ENCODE measurements at places on chromosomes 7 and 10.

DNA sequence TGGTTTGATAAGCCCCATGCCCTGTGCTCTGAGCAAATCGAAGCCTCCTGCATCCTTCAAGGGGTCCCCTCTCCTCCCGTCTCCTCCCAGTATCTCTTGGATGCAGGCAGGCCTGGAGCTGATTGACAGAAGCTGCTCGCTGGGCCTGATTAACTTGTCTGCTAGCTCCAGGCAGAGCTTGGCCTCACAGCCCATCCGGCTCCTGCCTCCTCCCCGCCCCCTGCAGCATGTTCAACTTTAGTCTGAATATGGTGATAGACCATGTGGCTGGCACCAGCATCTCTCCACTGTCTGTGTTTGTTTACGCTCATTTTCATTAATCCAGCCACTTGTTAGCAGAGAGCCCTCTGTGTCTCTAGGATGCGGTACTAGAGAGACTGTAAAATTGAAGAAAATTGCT is 432.2 kb downstream of the DPP6 start:
- DNase-seq: no peak

GRCh38 chr7:36276428-36277248 is 113.0 kb upstream of the ANLN start:
- no peak for DNase-seq

- no peak for DNase-seq
Measured at GRCh38 chr10:118841881-118842605, 87.3 kb upstream of the CACUL1 start.

GRCh38 chr7:35530124-35531109 is 164.5 kb downstream of the HERPUD2 start:
- DNase-seq: no peak

DNA sequence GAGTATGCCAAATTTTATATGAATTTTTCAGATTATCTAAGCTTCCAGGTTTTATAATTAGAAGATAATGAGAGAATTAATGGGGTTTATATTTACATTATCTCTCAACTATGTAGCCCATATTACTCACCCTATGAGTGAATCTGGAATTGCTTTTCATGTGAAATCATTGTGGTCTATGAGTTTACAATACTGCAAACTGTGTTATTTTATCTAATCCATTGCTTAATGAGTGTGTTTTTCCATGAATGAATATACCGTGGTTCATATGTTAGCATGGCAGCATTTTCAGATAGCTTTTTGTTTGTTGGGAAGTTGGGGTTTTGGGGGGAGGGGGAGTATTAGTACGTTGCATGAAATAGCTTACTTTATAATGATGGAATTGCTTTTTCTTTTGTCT is 44.5 kb downstream of the FGFBP3 start:
- no peak for DNase-seq

DNA sequence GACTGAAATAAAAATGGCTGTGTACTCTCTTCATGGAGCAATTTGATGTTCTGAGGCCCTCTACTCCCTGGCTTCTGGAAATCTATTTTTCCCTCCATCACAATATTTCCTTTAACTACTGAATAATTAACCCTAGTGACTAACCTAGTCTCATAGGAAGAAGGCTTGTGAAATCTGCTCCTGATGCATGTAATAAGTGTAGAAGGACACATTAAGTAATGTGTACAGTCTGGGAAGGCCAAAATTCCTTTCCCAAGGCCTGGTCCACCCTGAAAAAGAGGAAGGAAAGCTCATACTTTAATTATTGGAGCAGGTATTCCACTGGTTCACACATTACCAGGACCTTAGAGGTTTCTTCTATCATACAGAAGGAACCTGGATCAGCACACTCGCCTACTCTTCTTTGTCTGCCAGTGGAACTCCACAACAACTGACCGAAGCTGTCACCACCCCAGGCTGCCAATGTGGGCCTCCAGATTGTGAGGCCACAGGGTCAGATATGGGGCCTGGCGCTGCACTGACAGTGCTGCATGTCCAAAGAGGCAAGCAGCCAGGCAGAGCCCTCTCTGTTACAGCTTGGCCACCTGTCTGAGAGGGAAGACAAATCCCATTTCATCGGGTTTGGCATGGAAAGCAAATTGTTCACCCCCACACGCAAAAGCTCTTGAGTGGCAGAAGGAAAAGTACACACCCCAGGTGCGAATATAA is 54.4 kb upstream of the FAM133B start:
- DNase-seq: no peak

DNA sequence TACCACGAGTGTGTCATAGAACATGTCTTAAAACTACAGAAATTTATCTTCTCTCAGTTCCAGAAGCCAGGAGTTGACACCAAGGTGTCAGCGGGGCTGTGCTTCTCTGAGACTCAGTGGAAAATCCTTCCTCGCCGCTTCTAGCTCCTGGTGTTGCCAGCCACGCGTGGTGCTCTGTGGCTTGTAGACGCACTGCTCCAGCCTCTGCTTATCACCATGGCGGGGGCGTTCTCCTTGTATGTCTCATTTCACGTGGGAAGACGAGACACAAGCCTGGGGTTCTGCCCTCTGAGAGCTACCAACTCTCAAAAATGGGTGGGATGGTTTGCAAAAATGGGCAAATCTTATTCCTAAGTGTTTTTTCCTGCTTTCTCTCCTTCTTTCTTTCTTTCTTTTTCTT is 11.0 kb upstream of the GALNTL5 start:
- no peak for DNase-seq

DNA sequence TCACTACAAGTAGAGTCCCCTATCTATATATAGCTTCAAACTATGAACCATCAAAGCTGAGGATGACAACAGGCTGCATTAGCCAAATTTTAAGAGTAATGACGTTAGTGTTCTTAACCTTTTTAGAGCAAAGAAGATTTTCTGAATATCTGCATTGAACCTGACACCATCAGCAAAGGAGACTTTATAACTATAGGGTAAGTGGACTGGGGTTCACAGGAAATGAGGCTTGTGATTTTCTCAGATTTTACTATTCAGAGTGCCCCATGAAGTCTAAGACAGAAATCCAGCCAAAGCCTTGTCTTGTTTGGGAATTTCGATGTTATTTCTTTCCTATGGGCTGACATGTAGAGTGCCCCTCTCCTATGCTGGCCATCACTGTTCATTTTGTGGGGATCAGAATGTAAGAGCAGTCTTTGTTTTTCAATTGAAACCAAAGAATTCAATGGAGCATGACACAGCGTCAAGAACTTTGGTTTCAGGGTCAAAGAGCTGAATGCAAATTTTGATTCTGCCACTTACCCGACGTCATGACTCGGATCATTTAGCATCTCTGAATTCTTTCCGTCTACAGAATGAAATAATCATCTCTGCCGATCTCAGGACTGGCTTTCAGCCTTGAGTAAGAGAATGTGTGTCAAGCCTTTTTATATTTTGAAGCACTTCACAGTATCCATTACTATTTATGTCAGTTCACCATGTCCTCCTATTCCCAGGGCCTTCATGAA is 52.7 kb downstream of the DENND11 start:
- no peak for DNase-seq

- no peak for DNase-seq
Measured at GRCh38 chr10:123390874-123391273, 236.7 kb downstream of the BUB3 start.

DNA sequence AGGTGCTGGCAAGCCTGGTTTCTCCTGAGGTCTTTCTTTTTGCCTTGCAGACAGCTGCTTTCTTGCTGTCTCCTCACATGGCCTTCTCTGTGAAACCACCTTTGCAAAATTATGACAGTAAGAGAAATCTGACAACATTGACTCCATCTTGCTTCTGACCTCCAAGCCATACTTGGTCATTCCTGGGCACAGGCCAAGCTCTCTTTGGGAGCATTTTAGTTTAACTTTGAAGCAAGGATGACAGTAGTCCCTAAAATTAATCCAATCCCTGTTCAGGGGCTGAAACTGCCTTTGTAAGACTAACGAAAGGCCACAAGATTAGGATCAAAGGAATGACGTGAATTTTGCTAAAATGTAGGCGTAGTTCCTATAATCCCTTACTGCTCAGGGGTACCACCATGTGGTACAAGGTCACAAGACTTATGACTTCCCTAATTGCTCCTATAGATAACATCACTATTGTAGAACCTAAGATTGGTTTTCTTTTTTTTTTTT is 25.1 kb upstream of the NRBF2 start:
- no peak for DNase-seq

DNA sequence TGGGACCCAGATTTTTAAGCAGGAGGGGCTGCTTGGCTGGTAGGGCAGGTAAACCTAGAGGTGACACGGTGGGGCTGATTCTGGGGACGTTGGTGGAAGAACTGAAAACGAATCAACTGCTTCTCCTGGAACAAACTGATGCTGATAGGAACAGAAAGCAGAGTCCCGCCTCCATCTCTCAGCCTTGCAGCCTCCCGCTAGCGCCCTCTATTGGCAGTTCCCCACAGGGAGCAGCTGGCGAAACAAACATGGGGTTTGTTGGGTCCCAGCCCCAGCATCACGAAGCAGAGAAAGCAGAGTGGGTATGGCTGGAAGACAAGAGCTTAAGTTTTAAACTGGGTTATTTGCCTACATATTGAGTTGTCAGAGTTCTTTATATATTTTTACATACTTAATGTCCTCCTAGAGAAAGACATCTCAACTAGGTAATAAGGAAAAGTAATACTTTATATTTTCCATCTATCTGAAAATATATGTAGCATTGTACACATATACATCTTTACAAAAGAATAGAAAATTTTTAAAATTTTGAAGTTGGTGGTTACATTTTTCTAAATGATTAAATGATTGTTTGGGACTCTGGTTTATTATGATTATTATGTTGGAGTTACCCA is 42.3 kb upstream of the FOXI2 start:
- no peak for DNase-seq

DNA sequence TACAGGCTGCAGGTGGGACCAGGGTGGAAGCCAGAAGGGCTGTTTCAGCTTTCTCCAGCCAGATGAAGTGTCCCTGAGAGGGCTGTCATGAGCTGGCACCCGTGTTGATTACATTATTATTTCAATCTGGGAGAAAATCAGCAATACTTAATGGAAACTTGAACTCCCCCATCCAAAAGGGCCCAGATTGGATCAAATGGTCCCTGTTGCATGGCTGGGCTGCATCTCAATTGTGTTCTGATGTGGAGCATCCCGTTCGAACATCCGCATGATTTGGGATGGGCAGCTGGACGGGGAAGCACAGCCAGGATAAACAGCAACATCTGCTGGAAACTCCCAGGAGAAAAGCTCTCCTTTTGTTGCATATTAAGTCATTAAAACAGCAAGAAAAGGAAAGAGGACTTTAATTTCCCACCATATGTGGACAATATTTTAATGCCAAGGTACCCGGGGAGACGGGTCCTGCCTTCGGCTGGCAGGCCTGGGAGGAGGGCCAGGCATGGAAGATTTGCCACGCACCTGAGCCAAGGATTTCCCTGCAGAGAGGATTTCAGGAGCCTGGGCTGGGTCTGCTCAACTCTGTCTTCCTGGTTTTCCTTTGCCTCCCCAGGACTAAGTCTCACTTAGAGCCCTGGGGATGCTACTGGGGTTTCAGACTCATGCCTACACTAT is 52.4 kb downstream of the NPTX2 start:
- DNase-seq: no peak

- no peak for DNase-seq
Measured at GRCh38 chr7:20164425-20165145, 52.6 kb downstream of the MACC1 start.

DNA sequence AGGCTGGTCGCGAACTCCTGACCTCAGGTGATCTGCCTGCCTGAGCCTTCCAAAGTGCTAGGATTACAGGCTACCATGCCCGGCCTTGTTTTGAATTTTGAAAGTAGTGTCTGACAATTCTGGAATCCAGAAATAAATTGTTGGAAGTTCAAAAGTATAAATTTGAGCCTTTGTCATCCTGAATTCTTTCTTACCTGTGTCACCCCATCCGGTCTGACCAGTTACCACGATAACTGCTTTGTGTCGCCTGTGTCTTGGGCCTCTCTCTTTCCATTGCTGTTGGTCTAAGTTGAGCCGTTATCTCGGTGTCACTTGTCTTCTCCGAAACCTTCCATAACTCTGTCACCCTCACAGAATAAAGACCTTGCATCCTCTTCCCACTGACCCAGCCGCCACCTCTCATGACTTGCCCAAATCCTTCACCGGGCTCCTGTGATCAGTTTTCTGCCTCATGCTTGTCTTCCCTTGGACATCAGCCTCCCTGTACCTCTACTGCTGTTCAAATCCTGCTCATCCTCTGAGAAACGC is 18.6 kb downstream of the CUL1 start:
- no peak for DNase-seq

- no peak for DNase-seq
Measured at GRCh38 chr7:75889826-75890225, 11.0 kb downstream of the RHBDD2 start.

DNA sequence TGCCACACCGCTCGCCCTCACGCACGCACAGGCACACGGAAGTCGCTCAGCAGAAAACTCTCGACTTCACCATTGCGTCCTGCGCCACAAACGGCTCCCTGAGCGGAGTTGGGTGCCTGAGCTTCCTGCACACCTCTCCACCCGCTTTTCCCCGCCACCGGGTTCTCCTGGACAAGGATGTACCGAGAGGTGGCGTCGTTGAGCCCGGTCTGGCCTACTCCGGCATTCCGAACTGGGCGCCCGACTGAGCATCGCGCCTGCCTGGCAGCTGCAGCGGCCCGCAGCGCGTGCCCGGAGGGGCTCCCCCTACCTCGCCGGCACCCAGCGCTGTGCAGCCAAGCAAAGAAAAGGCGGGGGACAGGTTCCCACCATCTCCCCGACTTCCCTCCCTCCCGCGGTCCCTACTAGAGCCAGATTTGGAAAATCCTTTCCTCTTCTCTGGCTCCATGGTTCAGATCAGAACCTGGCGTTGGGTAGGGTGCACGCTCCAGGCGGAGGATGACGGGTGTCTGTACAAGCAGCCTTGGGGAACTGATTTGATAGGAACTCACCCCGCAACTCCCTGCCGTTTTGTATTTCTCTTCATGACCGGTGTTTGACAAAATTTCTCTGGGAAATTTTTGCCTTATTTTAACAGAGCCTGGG is 1.7 kb downstream of the SORCS3 start:
- no peak for DNase-seq

DNA sequence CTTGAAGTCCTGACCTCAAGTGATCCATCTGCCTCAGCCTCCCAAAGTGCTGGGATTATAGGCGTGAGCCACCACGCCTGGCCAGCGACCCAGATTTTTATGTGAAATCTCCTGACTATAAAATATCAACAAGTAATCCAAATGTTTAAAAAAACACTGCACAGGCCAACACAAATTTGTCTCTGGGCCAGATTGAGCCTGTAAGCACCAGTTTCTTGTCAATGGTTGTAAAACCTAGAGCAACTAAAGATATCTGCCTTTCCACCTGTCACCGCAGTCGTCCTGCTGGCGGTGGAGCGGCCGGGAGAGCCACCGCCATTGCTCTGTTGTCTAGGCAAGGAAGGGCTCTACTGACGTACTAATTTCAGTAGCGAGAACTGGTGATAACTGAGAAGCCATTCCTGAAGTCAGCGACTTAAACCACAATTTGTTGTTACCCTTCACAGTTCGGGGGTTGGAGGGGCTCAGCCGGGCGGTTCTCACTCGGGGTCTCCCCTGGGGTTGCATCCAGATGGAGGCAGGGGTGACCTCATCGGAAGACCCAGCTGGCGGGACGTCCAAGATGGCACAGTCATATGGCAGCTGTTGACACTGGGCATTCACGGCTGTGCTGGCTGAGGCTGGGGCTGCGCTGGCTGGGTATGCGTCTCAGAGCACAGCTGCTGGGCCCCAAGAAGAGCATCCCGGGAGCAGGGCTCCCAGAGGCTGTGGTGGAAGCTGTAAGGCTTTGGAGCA is 55.2 kb upstream of the PDGFA start:
- no peak for DNase-seq
